ENCODE measurements at places on chromosomes 6 and 20.

DNA sequence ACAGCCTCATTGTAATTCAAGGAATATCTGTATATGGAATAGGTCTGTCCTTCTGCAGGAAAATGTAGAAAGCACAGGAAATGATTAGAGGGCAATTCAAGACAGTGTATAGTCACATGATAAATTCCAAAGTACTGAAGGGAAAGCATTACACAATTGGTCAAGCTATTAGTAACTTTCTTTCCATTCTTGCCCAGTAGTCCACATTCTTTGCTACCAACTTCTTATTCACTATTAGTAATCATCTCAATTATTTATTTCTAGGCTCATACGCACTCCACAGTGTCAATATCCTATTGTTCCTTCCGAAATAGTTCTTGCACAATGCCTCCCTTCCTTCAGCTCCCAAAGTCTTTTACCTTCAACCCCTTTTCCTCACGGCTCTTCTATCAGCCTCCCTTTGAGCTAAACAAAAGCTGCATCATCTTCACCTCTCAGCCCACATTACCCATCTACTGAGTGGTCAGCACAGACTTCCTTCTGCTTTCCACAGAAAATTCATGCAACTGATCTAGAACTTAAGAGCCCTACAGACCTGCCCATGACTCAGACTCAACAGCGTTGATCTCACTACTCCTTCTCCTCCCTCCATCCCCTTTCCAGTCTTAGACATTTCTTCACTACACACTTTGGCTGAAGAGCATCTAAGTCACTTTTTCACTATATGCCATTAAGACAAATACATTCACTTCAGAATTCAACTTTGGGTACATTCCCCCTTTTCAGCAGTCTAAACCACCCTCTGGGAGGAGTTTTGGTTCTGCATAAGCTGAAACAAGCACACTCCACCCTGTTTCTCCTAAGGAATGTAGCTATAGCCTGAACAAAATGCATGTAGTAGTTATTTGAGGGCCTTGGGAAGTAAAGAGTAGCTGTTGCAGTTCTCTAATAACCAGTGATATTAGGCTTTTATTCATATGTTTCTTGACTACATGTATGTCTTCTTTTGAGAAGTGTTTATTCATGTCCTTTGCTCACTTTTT, 157.9 kb downstream of the KIF16B start:
- DNase-seq, result no peak

DNA sequence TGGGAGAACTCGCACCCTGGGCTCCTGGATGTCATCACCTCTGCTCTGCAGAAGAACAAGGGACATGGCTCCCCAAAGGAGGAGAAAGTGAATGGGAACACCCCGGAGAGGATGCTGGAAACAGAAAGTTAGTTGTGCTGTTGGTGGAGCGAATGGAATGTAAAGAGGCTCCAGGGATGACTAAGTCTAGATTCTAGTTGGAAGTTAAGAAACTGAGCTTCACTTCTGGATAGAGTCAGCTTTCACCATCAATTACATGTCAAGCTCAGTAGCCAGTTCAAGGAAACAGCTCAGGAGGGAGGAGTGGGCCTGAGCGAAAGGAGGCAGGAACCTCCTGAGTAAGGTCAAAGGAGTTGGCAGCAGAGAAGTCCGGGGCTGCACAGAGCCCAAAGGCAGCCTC, 132.1 kb upstream of the ARID1B start:
- no peak for DNase-seq

DNA sequence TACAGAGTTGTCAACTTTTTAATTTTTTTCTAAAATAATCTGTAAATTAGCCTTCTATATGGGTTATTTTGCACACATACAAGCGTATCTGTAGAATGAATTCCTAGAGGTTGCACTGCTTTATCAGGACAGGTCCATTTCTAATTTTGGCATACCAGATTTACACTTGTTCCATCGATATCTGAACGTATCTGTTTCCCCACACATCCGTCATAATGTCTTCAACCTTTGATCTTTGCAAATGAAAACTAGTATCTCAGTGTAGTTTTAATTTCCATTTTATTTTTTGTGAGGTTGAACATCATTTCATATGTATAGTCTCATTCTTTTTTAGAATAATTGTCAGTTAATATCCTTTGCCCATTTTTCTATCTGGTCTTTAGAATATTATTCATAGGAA, 22.7 kb downstream of the SENP6 start:
- no peak for DNase-seq

- DNase-seq, result no peak
Measured at GRCh38 chr20:22403022-22403631, 181.2 kb downstream of the FOXA2 start.

GRCh38 chr6:149963212-149963461, 606 bp upstream of the ULBP1 start:
- DNase-seq, result peak; percentile 24

GRCh38 chr6:40586369-40587201, 579 bp downstream of the LRFN2 start:
- DNase-seq, result no peak

GRCh38 chr20:19659448-19659847, 98.6 kb upstream of the RIN2 start:
- DNase-seq, result no peak

- no peak for DNase-seq
Measured at GRCh38 chr20:56316051-56316450, 42.7 kb upstream of the FAM210B start.

DNA sequence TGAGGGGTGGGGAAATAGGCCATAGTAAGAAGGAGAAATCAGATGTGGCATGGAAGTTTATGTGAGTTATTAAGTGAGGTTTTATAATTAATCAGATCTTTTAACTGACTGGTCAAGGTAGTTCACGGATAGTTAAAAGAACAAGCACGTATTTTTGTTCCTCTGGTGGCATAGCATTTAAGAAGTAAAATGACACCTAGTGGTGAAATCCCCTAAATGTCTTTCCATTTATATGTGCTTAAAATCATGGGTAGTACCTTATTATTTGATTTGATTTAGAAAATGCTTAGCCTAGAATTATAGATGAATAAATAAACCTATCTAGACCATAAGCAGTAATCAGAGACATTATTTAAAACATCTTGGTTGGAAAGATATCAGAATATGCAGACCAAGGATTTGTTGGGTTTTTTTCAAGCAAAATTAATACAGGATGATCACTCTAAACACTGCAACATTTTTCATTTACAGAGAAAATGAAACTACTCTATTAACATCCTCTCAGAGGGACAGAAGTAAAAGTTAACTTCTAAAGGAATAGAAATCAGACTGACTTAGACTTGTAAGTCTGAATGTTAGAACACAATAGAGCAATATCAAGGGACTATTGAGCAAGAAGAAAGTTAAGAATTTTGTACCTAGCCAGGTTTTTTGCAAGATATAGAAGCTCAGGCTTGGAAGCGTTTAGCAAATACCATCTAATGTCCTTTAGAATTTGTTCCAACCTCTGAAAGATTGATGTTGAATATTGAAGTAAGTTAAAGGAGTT, 81.1 kb downstream of the STXBP5 start:
- DNase-seq, result peak; percentile 34

- DNase-seq, result no peak
Measured at GRCh38 chr6:119035459-119035858, 43.0 kb downstream of the FAM184A start.
